Suppressor macrophage treated with lipopolysaccharide for 4 hours (primary cell): ENCODE measurements at places on chromosomes 1 and 21.
A peak's percentile ranks its signal among the peaks of the same experiment; 100 is the strongest.

GRCh38 chr1:205451759-205452164 lies 4.1 kb downstream of the BLACAT1 start:
- no peak for DNase-seq

DNA sequence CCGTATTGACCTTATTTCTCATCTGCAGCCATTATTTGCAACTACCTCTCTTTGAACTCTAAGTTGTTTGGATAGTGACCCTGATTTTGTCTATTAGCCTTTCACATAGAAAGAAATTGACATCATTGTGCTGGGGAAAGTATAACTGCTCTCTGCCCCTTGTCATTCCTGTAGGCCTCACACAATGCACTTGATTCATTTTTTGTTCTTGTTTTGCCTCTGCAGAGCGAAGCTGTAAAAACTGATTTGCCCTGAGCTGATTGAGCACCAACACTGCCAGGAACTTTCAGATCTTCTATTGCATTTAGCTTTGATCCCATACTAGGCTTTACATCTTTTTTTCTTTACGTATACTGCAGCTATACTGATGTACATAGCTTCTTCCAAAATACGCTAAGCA lies 167.2 kb upstream of the PTBP2 start:
- no peak for DNase-seq

- no peak for DNase-seq
Observed at GRCh38 chr1:70327306-70328076, 27.0 kb downstream of the ANKRD13C start.

DNA sequence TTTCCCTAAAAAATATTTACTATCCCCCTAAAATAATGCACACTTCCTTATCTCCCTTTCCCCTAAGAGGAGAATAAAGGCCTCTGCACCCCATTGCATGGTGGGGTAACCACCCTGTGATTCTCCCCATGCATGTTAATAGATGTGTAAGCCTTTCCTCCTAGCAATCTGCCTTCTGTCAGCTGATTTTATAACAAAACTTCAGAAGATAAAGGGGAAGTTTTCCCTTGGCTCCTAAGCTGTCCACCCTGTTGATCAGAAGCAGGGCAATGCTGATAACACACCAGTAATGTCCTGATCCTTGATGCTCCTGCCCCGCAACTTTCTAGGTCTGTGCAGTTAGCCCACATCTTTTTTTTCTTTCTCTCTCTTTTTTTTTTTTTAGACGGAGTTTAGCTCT lies 11.4 kb upstream of the RNF187 start:
- DNase-seq = no peak

GRCh38 chr1:168477792-168478191 lies 66.0 kb downstream of the XCL2 start:
- DNase-seq = peak; percentile 33

DNA sequence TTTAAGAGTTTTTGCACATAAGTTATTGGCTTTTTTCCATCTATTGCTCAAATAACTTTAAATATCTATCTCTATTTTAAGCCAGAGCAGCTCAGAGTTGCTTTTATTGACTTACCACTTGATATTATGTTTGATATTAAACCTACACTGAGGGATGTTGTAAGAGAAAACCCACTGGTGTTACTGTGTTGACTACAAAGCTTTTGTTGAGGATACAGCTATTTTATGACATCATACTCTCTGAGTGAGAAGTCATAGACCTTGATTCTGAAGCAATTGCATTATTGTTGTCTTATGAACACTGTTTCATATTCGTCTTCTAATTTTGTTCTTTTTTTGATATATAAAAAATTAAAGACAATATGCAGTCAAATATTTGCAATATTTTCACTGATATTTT lies 560.4 kb downstream of the PTBP2 start:
- no peak for DNase-seq
